ENCODE measurements at places on chromosomes 3 and 15.

DNA sequence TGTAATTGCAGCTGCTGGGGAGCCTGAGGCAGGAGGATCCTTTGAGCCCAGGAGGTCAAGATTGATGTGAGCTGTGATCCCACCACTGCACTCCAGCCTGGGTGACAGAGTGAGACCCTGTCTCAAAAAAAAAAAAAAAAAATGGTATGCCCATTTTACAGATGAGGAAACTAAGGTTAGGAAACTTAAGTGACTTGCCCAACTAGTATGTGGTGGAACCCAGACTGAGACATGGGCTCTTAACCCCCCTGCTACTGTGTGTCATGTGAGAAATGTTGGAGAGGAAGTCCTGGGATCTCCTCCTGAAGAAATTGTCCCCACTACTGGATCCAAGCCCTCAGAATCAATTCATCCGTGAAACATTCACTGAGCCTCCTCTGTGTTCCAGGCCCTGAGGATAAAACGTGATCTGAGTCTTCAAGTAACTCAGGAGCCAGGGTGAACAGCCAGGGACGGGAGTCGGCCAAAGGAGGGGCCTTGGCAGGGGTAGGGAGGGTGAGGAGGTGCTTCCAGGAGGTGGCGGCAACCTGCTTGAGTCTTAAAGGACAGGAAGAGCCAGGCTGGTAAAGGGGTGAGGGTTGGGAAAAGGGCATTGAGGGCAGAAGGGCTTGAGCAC lies 19.6 kb upstream of the RNU6-1 start:
- no peak for DNase-seq

GRCh38 chr3:41169023-41169422 lies 30.3 kb upstream of the CTNNB1 start:
- DNase-seq: no peak

DNA sequence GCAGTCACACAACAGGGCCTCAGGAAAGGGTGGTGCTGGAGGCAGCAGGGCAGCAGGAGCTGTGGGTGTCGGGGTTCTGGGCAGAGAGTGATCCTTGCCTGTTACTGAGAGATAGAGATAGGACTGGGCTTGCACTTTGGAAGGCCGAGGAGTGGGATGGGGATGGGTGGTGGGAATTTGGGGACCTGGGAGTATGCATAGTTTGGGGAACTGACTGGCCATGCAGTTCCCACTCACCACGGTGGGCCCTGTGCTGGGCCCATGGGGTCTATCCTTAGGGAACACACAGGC lies 192.5 kb upstream of the LINGO1 start:
- no peak for DNase-seq

- no peak for DNase-seq
Observed at GRCh38 chr3:43296565-43296964, 10.2 kb downstream of the SNRK start.

DNA sequence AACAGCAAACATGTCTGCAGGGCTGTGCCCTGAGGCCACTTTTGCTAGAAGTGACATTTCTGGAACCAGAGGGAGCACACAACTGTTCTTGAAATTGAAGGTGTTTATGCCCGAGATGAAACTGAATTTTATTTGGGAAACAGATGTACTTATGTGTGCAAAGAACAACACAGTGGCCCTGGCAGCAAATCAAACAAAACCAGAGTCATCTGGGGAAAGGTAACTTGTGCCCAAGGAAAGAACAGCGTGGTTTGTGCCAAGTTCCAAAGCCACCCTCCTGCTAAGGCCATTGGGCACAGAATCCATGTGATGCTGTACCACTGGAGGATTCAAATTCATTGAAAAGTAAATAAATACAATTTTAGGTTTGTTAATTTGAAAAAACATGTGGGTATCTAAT lies 31.2 kb upstream of the RARRES1 start:
- no peak for DNase-seq

GRCh38 chr3:157157836-157158235 lies 2.1 kb downstream of the CCNL1 start:
- DNase-seq: no peak

GRCh38 chr3:25421747-25422146 lies 6.3 kb upstream of the RARB start:
- DNase-seq: no peak

DNA sequence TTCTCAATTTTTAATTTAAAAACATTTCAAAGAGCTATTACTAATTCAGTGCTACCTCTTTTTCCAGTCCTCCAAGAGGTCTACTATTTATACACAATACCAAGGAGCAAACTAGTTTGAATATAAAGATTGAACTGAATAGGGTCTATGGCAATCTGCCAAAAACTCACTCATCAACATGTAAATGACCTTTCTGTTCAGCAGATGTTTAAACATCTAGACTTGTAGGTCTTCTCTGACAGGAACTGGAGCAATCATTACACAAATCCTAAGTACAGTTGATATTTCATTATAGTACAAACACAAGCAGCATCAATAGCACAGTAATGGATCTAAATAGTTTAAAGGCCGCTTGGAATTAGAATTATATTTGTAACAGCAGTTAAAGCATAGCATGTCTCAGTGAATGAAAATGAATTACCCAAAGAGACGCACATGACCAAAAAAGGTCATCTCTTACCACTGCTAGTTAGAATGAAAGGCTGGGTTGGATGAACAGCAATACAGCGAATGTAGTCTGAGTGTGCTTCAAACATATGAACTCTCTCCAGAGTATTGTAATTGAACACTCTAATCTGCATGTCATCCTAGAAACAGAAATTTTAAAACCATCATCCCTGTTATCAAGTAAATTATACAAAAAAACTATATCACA lies 10.7 kb downstream of the COPB2 start:
- no peak for DNase-seq

DNA sequence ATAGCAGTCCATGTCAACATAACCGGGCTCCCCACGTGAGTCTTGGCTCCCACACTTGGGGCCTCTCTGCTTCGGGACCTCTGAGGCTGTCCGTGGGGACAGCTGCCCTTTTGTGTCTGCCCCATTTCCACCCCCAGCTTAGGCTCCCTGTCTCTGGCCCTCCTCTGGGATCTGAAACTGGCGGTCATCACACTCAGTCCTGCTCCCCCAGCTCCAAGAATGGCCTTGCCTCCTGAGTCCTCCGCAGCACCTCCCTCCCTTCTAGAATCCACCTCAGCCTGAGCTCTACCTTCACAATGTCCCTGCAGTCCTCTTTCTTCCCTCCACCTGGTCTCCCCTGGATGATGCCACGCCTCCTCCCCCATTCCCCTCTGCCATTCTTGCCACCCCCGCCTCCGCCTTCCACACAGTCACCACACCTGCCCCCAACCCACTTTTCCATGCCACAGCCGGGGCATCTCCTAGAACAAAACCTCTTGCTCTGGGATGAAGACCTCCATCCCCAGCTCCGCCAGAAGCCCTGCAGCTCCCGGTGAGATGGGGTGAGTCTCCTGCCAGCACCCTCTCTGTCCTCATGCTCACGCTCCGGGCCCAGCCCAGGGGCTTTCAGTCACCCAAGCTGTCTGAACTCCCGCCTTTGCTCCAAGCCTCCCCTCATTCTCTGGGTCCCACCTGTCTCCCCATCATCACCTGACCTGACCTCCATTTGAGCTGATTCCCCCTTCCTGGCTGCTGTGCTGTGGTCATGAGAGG lies 7.0 kb upstream of the ZXDC start:
- DNase-seq: no peak

GRCh38 chr3:126316501-126316939 lies 40.7 kb downstream of the KLF15 start:
- no peak for DNase-seq

GRCh38 chr3:13072239-13072599 lies 1.0 kb downstream of the IQSEC1 start:
- no peak for DNase-seq

DNA sequence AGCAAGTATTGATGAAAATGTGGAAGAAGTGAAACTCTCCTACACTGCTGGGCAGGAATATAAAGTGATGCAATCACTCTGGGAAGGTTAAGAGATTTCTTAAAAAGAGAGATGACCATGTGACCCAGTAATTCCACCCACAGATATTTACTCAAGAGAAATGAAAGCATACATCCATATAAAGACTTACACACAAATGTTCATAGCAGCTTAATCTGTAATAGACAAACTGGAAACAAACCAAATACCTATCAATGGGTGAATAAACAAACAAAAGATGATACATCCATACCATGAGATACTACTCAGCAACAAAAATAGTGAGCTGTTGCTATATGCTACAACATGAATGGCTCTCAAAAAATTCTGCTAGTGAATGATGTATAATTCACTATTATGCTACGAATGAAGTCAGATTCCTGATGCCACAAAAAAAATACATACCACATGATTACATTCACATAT lies 463.3 kb downstream of the MAGI1 start:
- DNase-seq: no peak

GRCh38 chr3:25094932-25095685 lies 333.0 kb upstream of the RARB start:
- no peak for DNase-seq

GRCh38 chr3:188581365-188581764 lies 427.4 kb downstream of the LPP start:
- DNase-seq: no peak

DNA sequence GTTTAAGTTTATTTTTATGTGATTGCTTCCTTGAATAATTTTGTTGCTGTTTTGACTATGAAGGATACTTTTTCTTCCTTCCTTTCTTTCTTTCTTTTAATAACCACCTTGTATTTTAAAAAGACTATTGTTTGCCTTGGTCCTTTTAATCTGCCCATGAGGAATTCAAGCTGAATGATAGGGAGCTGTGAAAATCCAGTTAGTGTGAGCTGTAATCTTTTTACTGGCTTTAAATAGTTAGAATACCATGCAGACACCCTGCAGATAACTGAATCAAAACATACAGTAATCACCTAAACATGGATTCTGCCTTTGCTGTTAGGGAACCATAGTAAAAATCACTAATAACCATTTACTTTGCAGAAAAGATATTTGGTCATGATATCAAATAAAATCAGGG lies 110.7 kb downstream of the RSRC1 start:
- no peak for DNase-seq

DNA sequence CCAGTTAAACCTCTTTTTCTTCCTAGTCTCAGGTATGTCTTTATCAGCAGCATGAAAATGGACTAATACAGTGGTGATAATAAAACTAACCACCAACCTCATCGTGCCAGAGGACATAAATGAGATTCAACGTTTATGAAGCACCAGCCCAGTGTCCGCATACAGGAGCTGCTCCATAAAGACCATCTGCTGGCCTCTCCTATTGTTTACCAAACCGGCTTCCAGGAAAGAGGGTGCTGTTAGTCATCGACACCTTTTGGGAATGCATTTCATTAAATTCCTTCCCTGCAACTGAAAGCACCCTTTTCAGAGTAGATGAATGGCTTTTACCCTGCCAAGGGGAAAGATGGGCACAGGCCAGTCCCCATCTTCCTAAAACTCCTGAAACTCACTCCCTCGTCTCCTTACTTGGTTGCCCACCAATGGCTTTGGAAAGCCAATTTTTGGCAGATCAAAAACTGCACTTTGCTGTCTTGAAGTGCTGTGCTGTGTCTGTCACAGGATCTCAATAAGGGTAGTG lies 122.1 kb downstream of the AQP9 start:
- no peak for DNase-seq

DNA sequence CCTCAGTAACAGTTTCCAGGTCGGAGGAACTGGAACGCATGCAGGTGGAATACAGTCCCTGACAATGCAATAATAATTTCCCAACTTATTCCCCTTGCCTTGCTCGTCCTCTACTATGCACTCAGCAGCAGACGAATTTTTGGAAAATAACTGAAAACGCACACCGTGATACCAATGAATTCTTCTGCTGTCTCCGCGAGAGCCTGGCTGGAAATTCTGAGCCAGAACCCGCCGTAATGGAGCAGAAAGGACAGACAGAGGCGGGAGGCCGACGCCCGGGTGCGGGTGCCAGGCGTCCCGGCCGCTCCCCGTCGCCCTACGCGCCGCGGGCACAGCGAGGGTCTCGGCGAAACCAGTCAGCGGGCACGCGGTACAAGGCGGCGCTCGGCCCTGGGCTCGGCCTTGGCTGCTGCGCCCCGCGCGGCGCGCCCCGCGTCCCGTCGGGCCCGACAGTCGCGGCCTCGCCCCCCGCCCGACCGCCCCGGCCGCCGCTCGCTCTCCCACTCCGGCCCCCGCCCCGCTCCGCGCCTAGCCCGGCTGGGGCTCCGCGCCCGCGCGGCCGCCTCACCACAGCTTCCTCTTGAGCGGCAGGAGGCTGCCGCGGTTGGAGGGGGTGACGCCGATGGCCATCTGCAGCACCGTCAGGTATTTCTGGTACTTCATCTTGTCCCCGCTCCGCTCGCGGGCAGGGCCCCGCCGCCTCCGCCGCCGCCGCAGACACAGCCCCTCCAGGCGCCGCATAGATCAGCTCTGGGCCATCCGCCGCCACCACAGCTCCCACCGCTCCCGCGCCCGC lies 114.5 kb upstream of the GOLGA8J start:
- no peak for DNase-seq

DNA sequence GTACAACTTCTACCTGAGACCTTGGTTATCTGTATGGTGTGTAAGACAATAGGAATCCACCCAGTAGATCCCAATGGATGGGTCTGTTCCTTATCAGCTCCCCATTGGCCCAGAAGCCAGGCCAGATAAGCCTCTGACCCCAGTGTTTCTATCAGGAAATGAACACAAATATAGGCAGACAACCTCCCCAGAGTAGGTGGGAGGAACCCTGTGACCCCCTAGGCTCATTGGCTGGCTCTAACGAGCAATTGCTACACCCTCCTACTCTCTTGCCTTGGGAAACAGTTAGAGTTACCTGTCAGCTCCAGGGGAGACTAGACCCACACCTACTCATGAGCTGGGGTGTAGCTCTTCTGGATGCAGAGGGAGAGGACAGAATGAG lies 299.9 kb downstream of the UACA start:
- no peak for DNase-seq

DNA sequence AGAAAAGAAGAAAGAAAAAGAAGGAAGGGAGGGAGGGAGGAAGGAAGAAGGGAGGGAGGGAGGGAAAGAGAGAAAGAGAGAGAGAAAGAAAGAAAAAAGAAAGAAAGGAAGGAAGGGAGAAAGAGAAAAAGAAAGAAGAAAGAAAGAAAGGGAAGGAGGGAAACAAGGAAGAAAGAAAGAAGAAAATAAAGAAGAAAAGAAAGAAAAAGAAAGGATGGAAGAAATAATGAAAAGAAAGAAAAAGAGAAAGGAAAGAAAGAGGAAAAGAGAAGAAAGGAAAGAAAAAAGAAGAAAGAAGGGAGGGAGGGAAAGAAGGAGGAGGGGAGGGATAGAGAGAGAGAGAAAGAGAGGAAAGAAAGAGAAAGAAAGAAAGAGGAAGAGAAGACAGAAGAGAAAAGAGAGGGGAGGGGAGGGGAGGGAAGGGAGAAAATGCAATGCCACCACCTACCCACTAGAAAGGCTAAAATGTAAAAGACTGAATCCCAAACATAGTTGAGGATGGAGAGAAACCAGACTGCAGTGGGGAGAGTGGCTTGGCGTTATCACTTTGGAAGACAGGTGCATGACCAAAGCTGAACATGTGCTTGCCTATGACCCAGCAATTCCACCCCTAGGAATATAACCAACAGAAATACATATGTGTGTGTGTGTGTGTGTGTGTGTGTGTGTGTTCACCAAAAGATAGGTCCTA lies 66.9 kb upstream of the KLF13 start:
- DNase-seq: no peak
